Esophagus squamous epithelium (tissue), 5 donors: ENCODE measurements at places on chromosomes 5 and 9.

DNA sequence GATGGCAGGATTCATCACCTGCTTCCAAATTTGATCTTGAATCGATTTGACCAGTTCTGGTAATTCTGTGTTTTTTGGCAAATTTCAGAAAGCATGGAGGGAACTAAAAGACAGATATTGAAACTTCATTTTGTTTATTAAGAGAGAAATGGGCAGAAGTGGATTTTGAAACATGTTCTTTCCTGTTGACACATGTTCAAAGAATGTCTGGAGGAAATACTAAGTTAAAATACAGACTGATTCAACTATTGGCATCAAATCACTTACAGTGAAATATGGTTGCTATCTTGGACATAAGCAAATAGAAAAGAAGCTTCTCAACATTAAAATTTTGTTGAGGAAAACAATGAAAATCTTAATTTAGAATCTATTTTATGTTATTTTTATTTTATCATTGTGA is 19.3 kb upstream of the GZMK start:
- no peak for DNase-seq

DNA sequence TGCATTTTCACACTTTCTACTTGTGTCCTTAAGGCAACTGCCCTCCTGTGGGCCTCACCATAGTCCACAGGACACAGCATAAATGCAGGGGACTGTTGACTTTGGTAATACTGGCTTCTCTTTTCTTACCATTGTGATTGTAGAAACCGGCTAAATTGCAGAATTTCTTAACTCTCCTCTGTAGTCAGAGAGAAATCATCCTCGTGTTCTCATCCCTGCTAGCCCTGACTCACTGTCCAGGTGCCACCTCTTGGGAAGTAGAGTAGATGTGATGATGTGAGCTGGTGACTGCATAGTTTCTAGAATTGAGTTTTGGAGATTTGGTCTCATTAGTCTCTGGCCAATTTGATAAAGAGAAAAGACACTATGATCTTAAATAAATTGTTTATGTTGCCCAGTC is 5.5 kb downstream of the PHF24 start:
- no peak for DNase-seq

GRCh38 chr9:16754662-16755061 is 115.8 kb downstream of the BNC2 start:
- no peak for DNase-seq

DNA sequence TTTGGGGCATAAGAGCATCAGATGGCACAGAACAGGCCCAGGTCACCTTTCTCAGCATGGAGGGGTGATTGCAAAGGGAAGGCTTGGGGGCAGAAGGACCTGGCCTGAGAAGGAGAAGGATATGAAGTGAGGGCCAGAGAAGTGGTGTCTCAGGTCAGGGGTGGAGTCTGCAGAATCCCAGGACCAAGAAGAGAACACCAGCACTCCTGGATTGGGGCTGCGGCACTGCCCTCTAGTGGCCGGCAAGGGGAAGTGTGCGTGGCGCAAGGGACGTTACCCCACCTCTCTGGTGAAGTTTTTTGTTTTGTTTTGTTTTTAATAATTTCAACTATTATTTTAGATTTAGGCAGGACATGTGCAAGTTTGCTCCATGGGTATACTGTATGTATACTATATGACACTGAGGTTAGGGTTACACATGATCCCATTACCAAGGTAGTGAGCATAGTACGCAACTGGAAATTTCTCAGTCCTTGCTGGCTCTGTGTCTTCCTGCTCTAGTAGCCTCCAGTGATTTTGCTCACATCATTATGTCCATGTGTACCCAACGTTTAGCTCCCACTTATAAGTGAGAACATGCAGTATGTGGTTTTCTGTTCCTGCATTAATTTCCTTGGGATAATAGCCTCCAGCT is 1548.6 kb downstream of the EFNA5 start:
- DNase-seq = no peak

DNA sequence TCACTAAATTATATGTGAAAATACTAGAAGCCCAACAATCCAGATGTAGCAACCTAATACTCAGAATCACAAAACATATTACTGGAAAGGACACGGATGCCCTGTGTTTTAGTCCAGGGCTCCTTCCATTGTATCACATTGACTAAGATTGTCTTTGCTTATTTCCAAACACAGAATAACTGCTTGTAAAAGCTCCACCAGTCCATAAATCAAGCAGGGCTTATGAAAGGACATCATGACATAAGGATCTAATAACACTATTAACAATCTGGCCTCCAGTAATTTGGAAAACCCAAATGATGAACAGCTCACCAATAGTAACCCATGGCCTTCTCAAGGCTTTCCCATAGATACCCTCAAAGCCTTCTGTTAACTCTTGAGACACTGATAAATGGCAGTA is 39.8 kb downstream of the WDR41 start:
- no peak for DNase-seq

GRCh38 chr5:147177125-147177840 is 57.5 kb upstream of the STK32A start:
- DNase-seq = no peak

GRCh38 chr5:101977729-101978345 is 318.2 kb downstream of the SLCO4C1 start:
- no peak for DNase-seq

DNA sequence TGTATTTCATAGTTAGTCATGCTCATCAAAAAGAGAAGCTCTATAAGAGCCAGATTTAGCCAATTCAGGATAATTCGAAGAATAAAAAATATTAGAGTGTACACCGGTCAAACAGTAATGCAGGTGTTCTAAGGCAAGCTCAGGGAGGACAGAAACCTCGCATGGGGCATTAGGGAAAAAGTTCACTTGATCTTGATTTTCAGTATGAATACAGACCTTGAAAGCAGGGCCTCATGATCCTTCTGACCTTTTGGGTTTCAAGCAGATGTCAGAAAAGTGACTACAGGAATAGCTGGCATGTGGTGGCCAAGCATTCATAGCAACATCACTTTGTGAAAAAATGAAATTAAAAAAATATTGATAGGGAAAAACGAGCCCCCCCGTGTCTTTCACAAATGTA is 394.9 kb downstream of the KIF4B start:
- no peak for DNase-seq

- DNase-seq = no peak
Measured at GRCh38 chr9:33129886-33130881, 37.0 kb downstream of the B4GALT1 start.

GRCh38 chr5:16844952-16845351 is 91.1 kb downstream of the MYO10 start:
- DNase-seq = no peak

- no peak for DNase-seq
Measured at GRCh38 chr5:69043655-69043996, 50.2 kb upstream of the SLC30A5 start.
